Stimulated activated naive B cell treated with anti-CD40 and anti-IgM and Interleukin-4, amounts not matched to agents 10 μg/mL and 1 μg/mL and 100 μg/mL, for 72 hours (primary cell): ENCODE measurements at places on chromosomes 13 and 19.

GRCh38 chr13:53343361-53343744 is 314.7 kb downstream of the OLFM4 start:
- no peak for DNase-seq

- no peak for DNase-seq
Observed at GRCh38 chr19:19185853-19186740, 5.9 kb downstream of the BORCS8 start.

- DNase-seq: no peak
Observed at GRCh38 chr13:100753376-100753775, 78.8 kb upstream of the TMTC4 start.

- no peak for DNase-seq
Observed at GRCh38 chr19:6086068-6086788, 24.1 kb downstream of the RFX2 start.

GRCh38 chr13:89660752-89661151 is 1686.7 kb upstream of the MIR17HG start:
- DNase-seq: no peak

GRCh38 chr13:93248627-93249047 is 22.0 kb downstream of the GPC6 start:
- no peak for DNase-seq

DNA sequence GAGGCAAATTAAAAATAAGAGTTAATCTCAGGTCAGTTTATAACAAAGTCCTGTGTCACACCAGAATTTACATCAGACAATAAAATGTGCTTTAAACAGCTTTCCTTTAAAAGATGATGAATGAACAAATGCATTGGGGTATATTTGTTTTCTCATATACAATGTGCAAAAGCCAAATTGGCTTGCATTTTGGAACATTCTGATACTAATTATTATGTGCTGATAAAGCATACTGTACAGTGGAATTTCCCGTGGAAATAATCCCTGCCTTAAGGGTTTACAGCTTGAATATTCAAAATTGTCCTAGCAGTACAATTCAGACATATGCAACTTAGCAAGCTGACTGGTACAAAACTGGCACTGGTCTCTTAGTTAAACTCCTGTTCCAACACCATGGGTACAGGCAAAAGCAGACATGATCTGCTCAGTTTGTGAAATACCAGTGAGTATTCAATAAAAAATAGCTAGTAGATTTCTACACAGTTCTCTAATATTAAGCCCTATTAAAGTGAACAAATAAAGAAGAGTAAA is 373.4 kb downstream of the SLITRK1 start:
- no peak for DNase-seq

GRCh38 chr13:59914556-59914955 is 249.2 kb downstream of the DIAPH3 start:
- DNase-seq: no peak

- no peak for DNase-seq
Observed at GRCh38 chr19:17103177-17103576, 27.6 kb downstream of the MYO9B start.

GRCh38 chr19:29843180-29844051 is 31.6 kb downstream of the CCNE1 start:
- no peak for DNase-seq

DNA sequence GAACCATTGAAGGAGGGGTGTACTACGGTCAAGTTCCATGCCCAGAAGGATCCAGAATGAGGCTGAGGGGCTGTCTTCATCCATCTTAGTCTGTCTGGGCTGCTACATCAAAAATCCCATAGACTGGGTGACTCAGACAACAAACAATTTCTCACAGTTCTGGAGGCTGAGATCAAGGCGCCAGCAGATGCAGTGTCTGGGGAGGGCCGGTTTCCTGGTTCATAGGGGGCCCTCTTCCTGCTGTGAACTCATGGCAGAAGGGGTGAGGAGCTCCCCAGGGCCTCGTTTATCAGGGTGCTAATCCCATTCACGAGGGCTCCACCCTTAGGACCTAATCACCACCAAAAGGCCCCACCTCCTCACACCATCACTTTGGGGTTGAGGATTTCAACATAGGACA is 14.7 kb upstream of the KCTD15 start:
- no peak for DNase-seq

DNA sequence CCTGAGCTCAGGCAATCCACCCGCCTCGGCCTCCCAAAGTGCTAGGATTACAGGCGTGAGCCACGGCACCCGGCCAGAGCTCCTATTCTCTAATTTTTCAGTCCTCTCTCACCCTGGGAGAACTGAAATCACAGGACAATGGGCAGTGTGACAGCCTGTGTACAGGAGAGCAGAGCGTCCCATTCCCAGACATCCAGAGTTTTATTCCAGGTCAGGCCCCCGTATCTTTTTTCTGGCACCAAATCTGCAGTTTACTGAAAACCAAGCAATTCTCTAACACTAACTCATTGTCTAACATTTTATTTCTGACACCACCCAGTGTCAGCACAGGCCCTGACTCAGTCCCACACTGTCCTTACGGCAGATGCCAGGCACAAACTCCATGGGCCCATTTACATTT is 6.7 kb downstream of the ZNF708 start:
- no peak for DNase-seq

DNA sequence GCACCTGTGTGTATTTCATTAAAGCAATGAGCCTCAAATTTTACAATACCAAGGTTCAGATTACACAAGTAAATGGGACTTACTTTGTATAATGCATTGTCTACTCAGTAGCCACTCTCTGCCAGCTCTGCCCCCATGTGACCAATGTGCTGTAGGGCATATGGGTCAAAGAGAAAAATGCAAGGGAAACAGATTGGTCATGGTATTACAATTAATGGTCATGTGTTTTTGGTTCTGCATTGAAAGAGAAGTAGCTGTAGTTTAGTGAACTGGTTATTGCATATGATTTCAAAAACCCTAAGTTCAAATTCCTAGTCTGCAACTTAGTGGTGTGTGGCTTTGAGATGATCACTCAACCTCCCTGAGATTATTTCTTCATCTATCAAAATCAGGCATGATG is 545.4 kb downstream of the SUCLA2 start:
- no peak for DNase-seq

- DNase-seq: no peak
Observed at GRCh38 chr13:79466872-79467271, 14.1 kb upstream of the NDFIP2 start.

DNA sequence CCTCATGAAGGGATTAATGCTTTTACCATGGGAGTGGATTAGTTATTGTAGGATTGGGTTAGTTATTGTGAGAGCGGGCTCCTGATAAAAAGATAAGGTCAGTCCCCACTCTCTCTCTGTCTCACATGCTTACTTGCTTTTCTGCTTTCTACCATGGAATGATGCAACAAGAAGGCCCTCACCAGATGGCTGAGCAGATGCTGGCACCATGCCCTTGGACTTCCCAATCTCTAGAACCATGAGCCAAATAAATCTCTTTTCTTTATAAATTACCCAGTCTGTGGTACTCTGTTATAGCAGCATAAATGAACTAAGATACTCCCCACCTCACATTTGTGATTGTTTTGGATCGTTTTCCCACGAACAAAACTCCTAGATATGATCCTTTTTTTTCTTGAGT is 353.8 kb downstream of the DNAJC15 start:
- no peak for DNase-seq

GRCh38 chr13:45658586-45659235 is 43.2 kb upstream of the ERICH6B start:
- DNase-seq: no peak

GRCh38 chr19:843180-843835 is 2.5 kb downstream of the PRTN3 start:
- no peak for DNase-seq

- no peak for DNase-seq
Observed at GRCh38 chr13:113390874-113391497, 27.1 kb upstream of the GRTP1 start.

DNA sequence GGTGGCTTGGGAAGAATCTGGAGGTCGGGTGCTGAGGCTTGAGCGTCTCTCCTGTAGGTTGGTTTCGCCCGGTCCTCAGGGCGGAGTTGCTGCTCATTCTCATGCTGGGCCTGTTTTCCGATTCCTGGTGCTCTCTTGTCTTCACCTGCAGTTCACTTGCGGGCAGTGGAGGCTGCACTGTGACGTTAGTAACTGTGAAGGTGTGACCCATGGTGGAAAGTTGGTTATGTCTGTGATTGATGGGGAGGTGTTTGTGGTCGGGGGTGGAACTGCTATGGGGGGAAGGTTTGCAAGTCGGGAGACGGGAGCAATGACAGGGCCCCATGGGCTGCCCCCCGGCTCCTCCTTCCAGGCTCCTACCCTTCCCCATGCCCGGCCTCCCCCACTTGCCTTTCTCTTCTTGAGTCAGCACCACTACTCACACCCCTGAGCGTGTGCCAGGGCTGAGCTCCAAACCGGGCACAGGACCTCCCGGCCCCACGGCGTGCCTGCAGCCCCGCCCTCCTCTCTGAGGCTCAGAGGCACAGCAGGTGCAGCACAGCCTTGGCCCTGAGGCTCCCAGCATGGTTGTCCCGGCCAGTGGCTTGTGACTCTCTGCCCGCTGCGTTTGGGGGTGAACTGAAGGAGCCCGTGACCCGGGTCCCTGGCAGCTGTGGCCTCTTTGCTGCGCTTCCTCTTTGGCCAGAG is 79.1 kb downstream of the ATP11A start:
- DNase-seq: no peak

DNA sequence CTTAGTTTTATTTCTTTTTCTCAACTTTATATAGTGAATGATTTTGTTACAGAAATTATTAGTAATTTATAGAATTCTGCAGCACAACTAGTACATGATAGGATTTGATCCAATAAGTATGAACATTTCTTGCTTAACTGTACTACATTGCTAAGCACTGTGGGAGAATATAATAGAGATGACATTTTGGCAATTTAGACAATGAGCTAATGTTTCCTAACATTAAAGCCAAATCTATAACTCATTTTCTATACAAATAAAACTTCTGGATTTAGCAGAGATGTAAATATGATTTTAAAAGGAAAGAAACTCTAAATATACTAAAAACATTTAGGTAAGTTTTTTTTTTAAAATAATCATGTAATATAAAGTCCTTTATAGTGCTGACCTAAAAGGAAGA is 87.3 kb downstream of the FNDC3A start:
- DNase-seq: no peak

DNA sequence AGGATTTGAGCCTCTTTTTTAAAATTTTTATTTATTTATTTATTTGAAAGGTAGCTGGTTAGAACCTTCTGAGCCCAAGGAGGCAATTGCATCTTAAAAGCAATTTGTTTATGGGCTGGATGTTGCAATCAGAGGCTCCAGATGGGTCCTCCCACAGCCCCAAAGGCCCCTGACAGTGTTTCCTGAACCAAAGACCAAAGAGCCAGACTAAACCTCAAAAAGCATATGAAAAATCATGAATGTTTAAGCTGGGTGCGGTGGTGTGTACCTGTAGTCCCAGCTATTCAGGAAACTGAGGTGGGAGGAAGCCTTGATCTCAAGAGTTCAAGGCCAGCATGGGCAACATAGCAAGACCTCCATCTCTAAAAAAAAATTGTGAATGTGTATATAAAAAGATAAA is 67.8 kb upstream of the RGCC start:
- DNase-seq: no peak

DNA sequence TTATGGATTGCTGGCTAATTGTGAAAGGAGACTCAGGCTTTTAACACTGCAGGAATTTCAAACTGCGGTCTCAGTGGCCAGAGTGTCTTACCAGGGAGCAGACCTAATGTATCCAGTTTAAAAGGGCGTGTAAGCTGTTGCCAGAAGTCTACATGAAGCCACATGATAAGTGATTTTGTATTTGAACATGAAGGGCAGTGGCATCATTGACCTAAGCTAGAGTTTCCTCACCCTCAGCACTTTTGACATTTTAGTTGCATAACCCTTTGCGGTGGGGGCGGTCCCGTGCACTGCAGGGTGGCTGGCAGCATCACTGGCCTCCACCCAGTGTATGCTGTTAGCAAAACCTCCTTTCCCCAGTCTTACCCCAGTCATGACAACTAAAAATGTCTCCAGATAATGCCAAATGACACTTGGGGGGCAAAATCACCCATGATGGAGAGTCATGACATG is 23.7 kb upstream of the GPR18 start:
- peak; percentile 74 for DNase-seq

DNA sequence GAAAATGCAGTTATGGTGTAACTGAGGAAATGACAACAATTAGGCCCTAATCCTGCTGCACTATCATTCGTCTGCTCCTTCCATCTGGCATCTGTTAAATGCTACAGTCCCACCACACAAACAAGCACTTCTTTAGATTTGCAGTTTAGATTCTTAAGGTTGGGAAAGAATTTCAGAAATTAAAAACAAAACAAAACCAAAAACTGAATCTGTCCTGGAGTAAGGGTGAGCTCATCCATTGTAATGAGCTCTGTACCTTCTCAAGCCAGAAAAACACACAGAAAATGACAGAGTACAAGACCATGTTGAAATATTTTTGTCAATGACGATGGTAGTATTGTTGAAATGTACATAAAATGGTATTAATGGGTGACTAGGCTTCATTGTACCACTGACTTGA is 28.3 kb downstream of the SMAD9 start:
- DNase-seq: no peak

GRCh38 chr13:113887700-113888201 is 23.9 kb upstream of the GAS6 start:
- no peak for DNase-seq

GRCh38 chr19:1067341-1067957 is 482 bp downstream of the ARHGAP45 start:
- DNase-seq: no peak

GRCh38 chr13:33381906-33382305 is 96.4 kb upstream of the STARD13 start:
- no peak for DNase-seq

GRCh38 chr13:38141792-38142191 is 207.9 kb upstream of the UFM1 start:
- no peak for DNase-seq

DNA sequence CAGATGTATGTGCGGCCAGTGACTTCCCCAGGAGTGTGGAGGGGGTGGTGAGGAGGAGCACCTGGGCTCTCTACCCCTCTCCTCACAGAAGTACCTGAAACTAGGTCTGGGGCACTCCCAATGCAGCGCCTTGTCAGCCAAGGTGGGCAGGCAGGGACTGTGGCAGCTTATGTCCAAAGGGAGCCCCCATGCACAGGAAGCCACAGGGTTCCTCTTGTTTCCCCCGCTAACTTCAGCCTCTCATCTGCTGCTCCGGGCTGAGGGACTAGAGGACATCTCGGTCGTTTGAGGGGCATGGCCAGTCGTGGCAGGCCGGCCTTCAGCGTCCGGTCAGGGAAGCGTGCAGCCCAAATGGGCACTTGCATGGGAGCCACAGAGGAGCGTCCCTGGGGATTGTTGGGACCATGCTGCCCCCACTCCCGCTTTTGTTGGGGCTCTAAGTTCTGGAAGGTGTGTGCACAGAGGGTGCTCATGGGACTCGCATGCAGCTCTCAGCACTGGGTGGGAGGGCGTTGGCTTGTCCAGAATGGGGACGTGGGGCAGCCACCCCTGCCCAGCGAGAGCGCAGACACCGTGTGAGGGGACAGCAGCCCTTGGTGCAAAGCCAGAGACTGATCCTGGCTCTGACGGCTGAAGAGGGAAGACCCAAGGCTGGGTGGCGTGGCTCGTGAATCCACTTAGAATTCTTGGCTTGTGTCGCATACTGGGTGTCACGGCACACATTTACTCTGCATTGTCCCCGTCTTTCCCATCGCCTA is 16.6 kb upstream of the NPAS1 start:
- no peak for DNase-seq

- no peak for DNase-seq
Observed at GRCh38 chr13:111516712-111517640, 196.5 kb downstream of the TEX29 start.
